ENCODE measurements at places on chromosomes 2 and 18.

- H3K27ac ChIP-seq = no peak overlapping the region
- DNase-seq = no peak
- H3K4me3 ChIP-seq = no peak overlapping the region
These were observed 41.0 kb downstream of the PTPRM start for GRCh38 chr18:7608174-7608550.

DNA sequence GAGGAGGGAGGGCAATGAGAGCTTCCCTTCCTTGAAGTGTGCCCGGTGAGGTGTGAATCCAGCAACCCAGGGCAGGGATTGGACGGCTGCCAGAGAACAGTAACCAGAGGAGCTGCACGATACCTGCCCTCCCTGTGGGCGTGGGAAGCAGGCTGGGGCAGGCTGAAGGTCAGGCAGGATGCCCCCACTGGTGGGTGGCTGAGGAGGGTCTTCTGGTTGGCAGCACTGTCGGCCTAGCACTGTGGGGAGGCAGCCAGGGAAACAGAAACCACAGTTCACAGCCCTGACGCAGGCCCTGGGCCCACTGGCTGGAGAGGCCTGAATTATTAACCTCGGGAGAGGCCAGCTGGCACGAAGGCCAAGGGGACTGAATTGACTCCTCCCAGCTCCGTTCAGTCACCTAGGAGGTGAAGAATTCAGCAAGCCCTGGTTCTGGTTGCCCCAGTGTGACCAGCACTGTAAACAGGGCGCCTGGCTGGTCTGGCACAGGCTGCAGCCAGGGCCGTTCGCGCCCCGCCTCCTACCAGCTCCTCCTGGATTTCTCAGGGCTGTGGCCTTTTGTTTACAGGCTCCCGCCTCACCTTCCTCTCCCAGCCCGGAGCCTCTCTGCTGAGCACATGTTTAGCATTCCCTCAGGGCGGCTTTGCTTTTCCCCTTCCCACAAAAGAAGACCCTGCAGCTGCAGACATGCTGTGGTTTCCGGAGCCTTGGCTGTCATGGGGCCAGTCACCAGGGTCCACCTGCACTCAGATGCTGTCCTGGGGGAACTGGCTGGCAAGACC is 97.8 kb downstream of the B3GNT2 start:
- no peak overlapping the region for H3K4me3 ChIP-seq
- peak; percentile 29 for DNase-seq
- H3K4me1 ChIP-seq = peaks cover 9% of the 10 kb centered on the region

GRCh38 chr2:72389447-72389846 is 241.8 kb upstream of the CYP26B1 start:
- no peak overlapping the region for H3K4me3 ChIP-seq
- H3K4me1 ChIP-seq = no peaks in the 10 kb centered on the region
- H3K36me3 ChIP-seq = no peaks in the 10 kb centered on the region
- H3K27me3 ChIP-seq = no peaks in the 10 kb centered on the region
- H3K27ac ChIP-seq = no peak overlapping the region

GRCh38 chr18:21996351-21996826 is 173.0 kb upstream of the GATA6 start:
- peak overlapping the region; percentile 73 for H3K27ac ChIP-seq
- H3K4me1 ChIP-seq = no peaks in the 10 kb centered on the region
- H3K27me3 ChIP-seq = no peaks in the 10 kb centered on the region
- H3K36me3 ChIP-seq = no peaks in the 10 kb centered on the region

Measured in uterus (tissue), 4 donors.